NCI-H1092 (cell line): ENCODE measurements at places on chromosomes 3 and 15.

- DNase-seq, result no peak
These were observed 68.8 kb upstream of the SLC12A8 start for GRCh38 chr3:125281381-125281780.

- no peak for DNase-seq
These were observed 43.6 kb downstream of the WHAMM start for GRCh38 chr15:82852941-82853561.

GRCh38 chr3:138043266-138044029 lies 33.5 kb downstream of the CLDN18 start:
- DNase-seq, result no peak

GRCh38 chr3:24479816-24480215 lies 14.8 kb downstream of the THRB start:
- no peak for DNase-seq

GRCh38 chr3:120264963-120265362 lies 20.1 kb downstream of the GPR156 start:
- no peak for DNase-seq

DNA sequence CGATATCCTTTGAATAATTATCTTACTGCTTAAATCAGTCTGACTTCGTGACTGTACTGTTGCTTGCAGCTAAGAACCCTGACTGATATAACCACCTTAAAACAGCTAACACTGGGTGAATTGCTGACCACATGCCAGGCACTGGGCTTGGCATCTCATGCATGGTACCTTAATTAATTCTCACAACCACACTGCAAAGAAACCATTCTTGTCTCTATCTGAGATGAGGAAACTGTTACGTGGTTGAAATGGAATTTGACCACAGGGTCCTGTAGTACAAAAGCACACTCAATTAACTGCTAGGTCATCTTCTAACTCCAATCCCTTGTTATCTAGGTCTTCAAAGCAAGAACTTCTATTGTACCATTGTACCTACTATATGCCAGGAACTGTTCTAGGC lies 92.7 kb upstream of the PRICKLE2 start:
- no peak for DNase-seq

DNA sequence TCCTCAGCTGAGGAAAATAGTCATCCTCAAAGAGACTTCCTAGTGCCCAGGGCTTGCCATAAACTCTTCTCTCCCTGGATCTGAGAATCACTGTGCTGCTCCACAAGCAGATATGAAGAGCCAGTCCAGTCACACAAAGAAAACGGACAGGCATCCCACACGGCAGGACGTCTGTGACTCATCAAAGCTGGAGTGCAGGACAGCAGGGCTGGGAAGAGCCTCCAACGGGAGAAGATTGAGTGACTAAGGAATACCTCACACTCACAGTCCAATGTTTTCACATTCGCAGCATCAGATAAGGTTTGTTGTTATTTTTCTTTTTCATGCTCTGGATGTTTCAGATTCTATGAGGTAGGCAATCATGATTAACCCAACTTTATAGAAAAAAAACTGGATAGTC lies 57.8 kb downstream of the NEK10 start:
- no peak for DNase-seq

DNA sequence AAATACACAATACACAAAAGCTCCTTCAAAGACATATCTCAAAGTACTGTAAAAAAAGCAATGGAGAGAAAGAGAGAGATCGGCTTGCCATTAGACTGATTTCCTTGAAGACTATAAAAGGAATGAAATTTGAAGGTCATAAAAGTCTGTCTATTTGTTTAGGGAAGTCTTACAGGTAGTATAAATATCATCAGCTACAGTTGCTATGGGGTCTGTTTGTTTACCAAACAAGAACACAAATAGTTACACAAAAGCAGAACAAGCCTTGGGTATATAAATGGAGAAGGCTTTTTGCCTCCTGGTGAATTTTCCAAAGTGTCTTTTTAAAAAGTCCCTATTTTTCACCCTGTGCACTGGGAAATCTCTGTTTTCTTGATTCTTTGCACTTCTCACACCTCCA lies 552.3 kb downstream of the FOXP1 start:
- no peak for DNase-seq

DNA sequence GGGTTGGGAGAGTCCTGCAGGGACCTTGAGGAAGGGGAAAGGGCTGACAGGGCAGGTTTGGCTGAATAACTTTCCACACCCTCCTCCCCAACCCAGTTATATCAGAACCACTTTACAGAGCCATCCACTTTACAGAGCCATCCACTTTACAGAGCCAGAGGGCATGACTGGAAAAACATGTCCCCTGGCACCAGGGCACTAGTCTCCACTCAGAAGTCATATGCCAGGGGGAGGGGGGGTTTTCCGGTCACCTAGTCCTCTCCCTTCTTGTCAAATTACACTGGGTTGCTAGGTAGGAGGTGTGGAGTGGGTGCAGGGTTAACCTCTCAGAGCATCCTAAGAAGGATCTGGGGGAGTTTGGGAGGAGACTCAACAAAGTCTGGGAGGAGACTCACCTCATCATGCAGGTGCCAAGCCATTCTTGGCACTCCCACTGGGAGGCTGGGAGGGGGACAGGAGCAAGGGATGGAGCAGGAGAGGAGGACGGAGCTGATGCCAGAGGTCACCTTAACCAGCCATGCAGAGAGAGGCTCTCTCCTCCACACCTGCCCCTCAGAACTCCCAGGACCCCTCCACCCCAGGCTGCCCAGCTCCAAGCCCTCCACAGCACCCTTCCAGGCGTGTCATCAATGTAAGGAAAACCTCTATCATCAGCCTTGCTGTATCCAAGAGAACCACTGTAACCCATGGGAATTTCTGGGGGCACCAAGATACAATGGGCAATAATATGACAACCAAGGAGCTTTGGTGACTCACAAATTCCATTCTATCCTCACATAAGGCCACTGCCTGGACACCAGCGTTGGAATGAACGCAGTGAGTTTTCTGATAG lies 1.7 kb downstream of the LRRC2 start:
- DNase-seq, result no peak

DNA sequence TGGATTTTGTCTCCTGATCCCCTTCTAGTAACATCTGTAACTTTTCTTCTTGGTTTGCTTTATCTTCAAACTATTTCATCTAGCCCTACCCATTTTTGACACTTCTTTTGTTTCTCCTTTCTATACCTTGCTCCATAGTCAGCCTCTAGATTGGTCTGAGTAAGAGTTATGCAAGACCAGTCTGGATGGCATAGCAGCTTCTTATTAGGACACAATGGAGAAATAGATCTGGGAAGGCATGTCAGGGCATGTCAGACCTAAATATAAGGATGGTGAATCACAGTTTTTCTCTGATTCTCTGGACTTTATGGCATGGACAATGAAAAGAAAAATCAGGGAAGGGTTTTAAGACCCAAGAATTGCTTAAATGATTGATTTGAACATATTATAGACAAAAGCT lies 452.5 kb downstream of the RAP2B start:
- no peak for DNase-seq

- no peak for DNase-seq
These were observed 389 bp downstream of the APEH start for GRCh38 chr3:49674497-49674983.

DNA sequence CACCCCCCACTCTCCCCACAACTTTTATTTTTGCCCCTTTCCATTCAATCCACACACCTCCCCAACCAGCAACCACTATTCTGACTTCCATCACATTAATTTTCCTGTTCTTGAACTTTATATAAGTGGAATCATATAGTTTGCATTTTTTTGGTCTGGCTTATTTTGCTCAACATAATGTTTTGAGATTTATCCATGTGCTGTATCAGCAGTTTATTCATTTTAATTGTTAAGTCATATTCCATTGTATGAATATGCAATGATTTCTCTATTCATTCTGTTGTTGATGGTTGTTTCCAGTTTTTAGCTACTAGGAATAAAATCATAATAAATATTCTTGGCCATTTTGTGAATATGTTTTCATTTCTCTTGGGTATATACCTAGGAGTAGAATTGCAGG lies 5.8 kb upstream of the SCAMP5 start:
- no peak for DNase-seq

- DNase-seq, result no peak
These were observed 9.6 kb upstream of the FAM107A start for GRCh38 chr3:58586776-58587192.

DNA sequence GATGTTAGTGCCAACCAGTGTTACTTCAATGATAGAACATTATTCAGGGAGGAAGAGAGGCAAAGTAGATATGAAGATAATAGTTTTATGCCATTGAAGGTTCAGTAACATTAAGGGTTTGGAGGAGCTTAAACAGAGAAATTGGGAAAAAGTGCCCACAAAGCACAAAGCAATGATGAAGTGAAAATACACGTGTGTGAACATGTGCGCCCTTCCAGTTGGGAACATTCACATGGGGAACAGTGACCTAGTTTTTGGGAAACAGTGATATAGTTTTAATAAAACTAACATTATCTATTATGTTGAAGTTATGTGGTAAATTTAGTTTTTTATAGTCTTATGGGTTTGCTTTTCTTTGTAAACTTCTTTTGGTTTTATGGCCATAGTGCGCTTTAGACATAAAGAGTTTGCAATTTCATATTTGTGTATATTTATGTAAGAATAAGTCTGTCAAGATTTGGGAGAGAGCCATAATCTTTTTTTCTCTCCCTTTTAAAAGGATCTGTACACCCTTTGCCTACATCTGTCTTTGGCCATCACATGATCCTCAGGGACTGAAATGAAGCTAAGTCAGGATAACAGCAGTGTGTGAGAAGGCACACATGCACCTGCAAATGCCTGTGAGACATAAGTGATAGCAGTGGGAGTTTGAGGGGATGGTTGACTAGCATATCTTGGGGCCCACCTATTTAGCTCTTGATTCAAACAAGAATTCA lies 450.3 kb upstream of the THRB start:
- DNase-seq, result no peak

DNA sequence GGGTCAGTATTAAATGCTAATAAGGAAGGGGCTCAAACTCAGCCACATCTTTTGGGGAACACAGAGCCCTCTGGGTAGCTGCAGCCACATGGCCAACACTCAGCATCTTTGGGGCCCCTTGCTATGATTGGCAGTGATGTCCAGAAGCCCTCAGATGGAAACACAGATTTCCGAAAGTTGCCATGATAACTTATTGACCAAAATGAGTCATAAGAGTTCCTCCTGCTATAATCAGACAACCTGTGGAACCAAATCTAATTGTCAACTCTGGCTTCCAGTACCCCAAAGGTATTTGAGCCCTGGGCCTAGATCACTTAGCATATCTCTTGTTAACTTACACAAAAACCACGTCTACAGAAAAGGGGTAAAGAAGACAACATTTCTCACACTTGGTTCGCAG lies 392.2 kb downstream of the KCNH8 start:
- no peak for DNase-seq

- no peak for DNase-seq
These were observed 45.9 kb upstream of the TRPM1 start for GRCh38 chr15:31147456-31147855.

DNA sequence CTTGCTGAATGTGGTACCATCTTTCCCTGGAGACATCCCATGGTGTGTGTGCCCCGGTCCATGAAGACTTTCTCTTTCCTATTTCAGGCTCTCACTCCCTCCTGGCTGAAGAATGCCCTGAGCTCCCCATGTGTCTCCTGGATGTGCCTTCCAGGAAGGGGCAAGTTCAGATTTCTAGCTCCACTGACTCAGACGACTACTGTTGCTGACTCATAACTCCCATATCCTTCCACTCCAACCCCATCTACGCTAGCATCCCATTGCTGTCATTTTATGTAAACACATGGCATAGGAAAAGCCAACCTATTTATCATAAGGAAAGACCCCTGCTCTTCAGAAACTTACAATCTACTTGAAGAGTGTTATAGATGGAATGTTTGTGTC lies 95.0 kb downstream of the ADCY5 start:
- DNase-seq, result no peak

DNA sequence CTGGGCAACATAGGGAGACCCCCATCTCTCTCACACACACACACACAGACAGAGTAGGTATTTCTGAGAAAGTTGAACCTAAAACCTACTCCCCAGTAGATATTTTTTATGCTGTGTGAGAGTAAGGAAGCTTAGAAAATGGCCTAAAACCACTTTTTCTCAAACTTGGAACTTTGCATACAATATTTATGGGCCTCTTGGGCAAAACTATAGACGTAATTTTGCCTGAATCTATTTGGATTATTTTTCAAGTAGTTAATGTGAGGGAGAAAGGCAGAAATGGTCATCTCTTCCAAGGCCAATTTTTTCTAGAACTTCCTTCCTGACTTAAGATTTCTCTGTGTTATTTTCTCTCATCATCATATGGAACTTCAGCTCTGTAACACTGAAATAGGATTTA lies 81.7 kb downstream of the ZNF609 start:
- DNase-seq, result no peak

DNA sequence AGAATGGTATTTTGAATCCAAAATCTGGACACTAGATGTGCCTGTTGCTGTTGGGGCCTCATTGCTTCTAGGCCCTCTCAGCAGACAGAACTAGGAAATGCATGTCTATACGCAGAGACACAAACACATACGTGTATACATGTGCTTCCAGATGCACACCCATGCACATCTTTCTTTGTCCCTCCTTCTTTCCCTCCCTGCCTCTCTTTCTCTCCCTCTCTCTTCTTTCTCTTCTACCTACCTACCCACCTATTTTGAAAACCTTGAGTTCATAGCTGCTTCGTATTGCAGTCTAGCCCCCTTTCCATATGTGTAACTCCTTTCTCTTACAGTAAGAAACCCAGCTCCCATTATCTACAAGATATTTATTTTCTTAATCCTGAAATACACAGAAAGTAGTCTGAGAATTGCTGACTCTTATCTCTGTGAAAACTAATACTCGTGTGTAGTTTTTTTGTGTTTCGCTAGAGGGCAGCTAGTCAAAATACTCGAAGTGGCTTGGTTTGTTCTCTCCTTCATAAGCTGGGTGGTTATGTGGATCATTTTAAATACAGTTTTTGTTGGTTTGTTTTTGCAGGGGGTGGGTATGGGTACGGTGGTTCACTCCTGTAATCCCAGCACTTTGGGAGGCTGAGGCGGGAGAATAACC lies 18.5 kb downstream of the RPL32 start:
- no peak for DNase-seq

DNA sequence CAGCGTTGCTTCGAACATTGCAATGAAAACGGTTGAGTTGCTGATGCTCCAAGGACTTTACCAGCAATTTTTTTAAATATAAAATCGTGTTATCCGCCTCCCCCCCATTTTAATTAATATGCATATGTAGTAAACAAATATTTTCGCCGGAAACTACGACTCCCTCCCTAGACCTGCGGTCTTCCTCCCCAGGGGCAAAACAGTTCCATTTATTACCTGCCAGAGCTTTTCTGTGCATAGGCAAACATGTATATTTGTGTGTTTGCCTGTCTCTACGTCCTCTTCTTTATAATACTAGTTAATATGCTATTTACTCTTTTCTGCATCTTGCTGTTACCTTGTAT lies 593 bp upstream of the RSL24D1 start:
- DNase-seq, result no peak

- no peak for DNase-seq
These were observed 69.4 kb downstream of the B3GALNT1 start for GRCh38 chr3:161035711-161036110.

- DNase-seq, result no peak
These were observed 196.1 kb downstream of the GOLGA6L6 start for GRCh38 chr15:20345401-20345958.

DNA sequence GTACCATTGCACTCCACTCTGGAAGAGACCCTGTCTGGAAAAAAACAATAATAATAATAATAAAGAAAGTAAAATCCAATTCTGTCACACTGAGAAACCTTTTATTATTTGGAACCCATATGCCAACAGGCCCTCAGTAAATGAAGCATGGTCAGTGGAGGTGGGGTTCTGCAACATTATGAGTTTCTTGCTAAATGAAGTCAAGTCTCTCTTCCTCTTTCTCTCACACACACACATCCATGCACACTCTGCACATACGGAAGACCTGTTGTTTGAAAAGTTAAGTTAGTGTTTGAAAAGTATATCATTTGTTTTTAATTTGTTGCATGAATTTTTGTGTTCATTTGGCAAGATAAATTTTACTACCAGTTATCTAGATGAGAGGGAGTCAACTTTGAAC lies 27.8 kb downstream of the GAP43 start:
- no peak for DNase-seq
